IgD-negative memory B cell (primary cell): ENCODE measurements at places on chromosomes 11 and 22. TPM values are rescaled to one million over a fixed set of nuclear protein-coding genes. Genes with fewer than 3 reads are reported as not detected.

ACR gene
- not detected for polyA plus RNA-seq

MMP1 gene
- polyA plus RNA-seq = not detected

TMEM191B gene
- not detected for polyA plus RNA-seq

PARVG gene
- 120 TPM for polyA plus RNA-seq

KIF18A gene
- 1.4 TPM for polyA plus RNA-seq

OR8D4 gene
- polyA plus RNA-seq = not detected

SPA17 gene
- polyA plus RNA-seq = 1.0 TPM
